Panc1 (cell line): ENCODE measurements at places on chromosomes 1 and 21. TPM values are rescaled to one million over a fixed set of nuclear protein-coding genes. Genes with fewer than 3 reads are reported as not detected.

DNA sequence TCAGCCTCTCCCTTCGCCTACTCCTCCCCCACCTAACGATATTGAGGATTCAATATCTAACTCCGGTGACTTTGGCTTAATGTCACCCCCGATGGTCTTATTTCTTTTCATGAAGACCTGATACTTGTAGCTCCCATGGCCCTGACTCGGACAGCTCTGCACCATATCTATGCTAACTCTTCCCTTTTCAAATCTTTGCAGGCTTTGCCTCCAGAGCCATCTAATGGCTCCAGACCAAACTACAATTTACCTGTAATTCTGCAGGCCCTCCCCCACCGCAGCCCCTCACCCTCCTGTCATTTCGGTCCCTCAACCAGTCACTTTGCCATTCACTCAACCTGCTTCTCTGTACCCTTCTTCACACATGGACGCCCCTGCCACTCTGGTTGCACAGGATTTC, 7.9 kb upstream of the GSTM5 start:
- no peak for DNase-seq

Gene TNFRSF18
- 4.3 TPM for total RNA-seq

- DNase-seq, result no peak
Measured at GRCh38 chr1:176939993-176940392, 224.5 kb downstream of the ASTN1 start.

Gene ABCG1
- 0.80 TPM for total RNA-seq

- DNase-seq, result no peak
Measured at GRCh38 chr21:29680273-29680672, 259.5 kb downstream of the GRIK1 start.

Gene DRAXIN
- 0.13 TPM for total RNA-seq

GRCh38 chr1:23763041-23763577, 15.1 kb upstream of the PITHD1 start:
- no peak for DNase-seq

GRCh38 chr1:168629466-168629865, 53.1 kb downstream of the XCL1 start:
- no peak for DNase-seq

DNA sequence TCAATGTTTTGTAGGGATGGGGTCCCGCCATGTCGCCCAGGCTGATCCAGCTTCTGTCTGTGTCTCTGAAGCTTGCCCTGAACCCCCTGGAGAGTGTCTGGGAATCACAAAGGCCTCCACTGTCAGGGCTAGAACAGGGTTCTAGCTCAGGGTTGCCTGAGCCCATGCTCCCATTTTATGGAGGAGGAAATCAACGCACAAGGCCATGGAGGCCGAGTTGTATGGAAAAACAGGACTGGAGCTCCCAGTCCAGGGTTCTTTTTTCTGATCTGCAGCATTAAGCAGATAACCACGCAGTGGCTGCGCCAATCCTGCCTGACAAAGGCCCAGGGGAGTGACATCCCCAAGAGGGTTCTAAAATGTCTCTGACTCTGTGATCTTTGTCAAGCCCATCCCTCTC, 67.6 kb upstream of the NBPF3 start:
- no peak for DNase-seq

DNA sequence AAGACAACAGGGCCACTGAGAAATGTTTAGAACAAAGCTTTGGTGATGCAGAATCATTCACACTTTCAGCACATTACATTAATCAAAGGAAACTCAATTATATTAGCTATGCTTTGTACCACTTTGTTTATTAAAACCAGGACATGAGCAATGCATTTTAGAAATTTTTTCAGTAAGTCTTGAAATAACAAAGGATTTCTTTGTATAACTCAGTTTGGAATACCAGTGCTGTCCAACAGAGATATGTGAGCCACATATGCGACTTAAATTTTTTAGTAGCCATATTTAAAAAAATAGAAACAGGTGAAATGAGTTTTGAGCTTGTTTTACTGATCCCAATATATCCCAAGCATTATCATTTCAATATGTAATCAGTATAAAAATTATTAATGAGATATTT, 18.8 kb upstream of the F3 start:
- DNase-seq, result no peak

Gene SYT2
- total RNA-seq, result 0.03 TPM

GRCh38 chr1:118486199-118486598, 301.2 kb upstream of the SPAG17 start:
- DNase-seq, result no peak

DNA sequence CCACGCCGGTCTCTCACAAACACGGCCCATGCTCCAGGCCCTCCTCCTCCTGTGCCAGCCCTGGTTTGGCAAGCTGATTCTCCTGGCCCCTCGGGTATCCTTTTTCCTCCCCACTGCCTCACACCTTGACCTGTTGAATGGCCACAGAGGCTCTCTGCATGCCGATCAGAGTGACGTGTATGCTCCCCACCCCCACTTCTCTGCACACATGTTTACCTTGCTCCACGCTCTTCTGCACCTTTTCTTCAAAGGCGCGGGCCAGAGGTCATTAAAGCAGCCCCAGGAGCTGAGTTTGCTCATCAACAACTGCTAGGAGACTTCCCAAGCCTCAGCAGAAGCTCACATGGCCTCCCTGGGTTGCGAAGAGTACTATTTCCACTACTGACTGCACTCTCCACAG, 139.3 kb upstream of the EDN2 start:
- no peak for DNase-seq

- no peak for DNase-seq
Measured at GRCh38 chr1:229882621-229883020, 184.4 kb upstream of the GALNT2 start.

GRCh38 chr1:235898126-235898525, 31.4 kb upstream of the LYST start:
- DNase-seq, result no peak

GRCh38 chr1:23531562-23532094, 595 bp upstream of the E2F2 start:
- DNase-seq, result no peak

GRCh38 chr1:171426645-171427044, 58.7 kb upstream of the PRRC2C start:
- no peak for DNase-seq

DNA sequence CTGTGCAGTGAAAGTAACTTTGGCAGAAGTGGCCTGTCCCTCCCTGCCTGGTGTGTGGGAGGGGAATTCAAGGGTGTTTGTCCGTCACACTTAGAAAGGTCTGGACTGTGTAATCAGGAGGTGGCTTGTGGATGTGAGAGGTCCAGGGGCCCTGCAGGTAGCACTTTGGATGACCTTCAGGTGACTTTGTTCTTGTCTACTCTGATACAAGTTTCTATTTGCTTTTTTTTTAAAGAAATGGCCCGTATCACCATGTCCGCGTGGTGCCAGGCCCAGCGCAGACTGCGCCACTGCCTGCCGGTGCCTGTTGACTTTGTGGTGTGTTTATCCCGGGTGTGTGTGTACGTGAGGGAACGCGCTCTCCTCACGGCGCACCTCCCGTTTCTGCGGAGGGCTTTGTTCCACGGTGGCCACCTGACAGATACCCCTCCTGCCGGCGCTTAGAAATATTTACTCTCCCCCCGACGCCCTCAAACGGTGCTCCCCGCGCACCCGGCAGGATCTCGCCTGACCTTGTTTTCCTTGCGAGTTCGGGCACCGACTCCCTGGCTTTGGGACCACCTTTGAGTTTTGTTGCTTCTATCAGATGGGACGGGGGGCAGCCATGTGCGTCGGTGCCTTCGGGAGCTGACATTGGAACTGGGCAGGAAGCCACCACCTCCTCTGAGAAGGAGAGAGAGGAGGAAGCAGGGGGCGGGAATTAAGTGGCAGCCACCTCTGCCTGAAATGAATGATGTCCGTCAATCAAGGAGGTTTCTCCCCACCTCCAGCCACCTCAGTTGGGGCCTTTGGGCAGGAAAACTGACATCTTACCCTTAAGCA, 119.4 kb downstream of the PRDM16 start:
- DNase-seq, result no peak

DNA sequence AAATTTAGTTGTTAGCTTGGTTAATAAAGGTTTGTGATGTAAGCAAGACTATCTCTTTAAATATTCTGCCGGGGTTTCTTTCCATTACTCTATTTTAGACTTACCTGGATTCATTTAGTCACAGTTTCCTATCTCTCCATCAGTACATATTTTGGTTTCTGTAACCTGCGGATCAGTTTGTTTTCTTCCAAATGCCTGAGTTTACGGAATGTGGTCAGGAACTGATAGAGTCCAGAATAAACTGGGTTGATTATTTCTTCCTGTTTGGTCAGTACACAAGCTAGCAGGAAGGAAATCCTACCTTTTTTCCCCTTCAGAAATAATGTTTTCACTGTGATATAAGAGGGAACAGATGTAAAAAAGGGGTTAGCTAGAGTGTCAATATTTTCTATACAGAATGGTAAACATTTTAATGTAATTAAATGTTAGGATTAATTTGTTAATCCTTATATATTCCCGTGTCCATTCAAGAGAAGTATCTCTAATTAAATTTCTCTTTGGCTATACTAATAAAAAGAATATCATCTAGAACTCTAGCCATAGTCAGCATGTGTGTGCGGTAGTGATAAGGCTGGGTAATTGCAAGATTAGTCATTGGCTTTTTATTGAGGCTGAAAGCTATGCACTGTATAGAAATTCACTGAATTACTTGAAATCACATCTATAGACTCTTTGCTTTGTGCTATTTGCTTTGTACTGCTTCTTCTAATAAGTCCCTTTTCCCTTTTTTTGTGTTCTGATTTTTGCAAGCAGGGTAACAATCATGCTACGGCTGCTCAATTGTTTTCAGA, 144.7 kb upstream of the ADGRL4 start:
- no peak for DNase-seq

Gene PROX1
- total RNA-seq, result 0.13 TPM

Gene EPS8L3
- total RNA-seq, result not detected

Gene CD244
- not detected for total RNA-seq

GRCh38 chr1:161915978-161916377, 107.7 kb downstream of the OLFML2B start:
- DNase-seq, result no peak

DNA sequence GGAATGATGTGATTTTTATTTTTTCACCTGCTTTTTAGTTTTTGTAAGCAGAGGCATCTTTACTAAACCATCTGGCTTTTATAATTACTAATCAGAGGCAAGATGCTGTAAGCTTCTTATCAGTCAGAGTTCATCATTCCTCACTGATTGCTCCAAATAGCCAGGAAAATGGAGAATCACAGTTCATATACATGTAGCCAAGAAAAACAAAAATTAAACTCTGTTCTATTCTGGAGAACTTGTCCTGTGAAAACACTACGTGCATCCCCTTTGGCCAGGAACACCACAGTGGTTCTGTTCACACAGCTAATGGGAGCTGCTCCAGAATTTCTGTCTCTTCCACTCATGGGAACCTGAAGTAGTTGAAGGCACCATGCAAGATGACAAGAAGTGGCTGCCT, 725.5 kb upstream of the CHRM3 start:
- no peak for DNase-seq

Gene FMN2
- total RNA-seq, result 1.9 TPM

GRCh38 chr1:13930151-13930550, 230.2 kb downstream of the PRDM2 start:
- no peak for DNase-seq

DNA sequence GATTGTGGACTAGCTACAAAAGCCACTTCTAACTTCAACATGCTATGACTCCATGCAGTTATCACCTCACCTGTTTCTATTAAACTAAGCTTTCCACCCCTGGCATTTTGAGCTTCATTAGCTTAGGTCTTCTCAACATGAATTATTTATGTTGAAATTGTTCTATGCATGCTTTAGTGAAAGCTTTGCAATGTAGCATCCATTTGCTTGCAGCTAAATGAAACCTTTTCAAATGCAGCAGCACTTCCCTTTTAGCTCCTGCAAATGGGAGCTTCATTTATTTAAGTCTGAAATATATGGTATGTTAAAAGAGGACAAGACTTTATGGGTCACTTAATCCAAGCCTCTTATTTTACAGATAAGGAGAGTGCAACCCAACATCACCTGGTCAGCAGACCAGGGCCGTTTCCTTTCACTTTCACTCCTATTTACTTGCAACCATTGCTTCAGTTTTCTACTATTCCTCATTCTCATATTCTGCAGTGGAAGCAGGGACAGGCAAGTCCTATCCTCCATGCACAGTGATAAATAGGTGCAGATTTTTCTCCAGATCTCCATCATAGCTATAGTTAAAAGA, 56.4 kb upstream of the SAMSN1 start:
- no peak for DNase-seq

GRCh38 chr1:213123536-213123935, 72.5 kb downstream of the RPS6KC1 start:
- DNase-seq, result no peak
